ENCODE measurements at places on chromosomes 4 and X.

DNA sequence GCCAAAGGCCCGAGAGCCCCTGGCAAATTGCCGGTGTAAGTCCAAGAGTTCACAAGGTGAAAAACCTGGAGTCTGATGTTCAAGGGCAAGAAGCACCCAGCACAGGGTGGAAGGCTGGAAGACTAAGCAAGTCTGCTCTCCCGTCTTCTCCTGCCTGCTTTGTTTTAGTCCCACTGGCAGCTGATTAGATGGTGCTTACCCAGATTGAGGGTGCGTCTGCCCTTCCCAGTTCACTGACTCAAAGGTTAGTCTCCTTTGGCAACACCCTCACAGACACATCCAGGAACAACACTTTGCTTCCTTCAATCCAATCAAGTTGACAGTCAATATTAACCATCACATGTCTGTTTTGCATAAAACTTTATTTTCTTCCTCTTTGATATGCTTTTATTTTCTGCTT lies 157.4 kb downstream of the HS3ST1 start:
- no peak for DNase-seq

- no peak for DNase-seq
Measured at GRCh38 chr4:2545321-2546013, 9.0 kb downstream of the FAM193A start.

DNA sequence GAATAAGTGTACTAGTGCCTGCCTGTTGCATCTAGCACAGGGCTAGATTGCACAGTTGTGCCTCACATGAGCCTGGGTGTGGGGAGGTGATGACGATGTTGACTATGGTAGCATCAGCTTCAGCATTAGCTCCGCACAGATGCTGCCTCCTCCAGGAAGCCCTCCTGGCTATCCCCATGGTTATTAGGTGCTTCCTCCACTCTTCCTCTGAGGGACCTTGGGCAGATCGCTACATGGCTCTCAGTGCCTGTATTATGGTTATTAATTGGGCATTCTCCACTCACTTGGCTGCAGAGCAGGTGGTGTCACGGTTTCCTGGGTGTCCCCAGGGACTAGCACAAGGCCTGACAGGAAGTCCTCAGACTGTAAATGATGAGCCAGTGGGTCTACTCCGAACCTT lies 325.6 kb downstream of the ARHGAP10 start:
- no peak for DNase-seq

DNA sequence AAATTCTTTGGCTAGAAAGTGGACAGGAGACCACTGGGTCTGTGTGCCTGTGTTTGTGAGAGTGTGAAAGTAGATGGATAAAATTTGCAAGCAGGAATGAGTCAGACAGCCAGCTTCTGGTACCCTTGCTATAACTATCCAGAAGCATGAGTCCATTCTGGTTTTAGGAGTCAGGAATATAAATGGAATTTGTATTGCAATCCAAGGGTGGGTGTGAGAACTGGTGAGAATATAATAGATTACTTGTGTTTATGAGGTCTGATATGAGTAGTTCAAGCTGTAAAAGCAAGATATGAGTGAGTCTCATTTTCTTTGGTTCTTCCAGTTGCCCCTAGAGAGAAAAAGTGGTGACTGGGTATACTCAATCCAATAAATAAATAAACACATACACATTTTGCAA lies 212.7 kb upstream of the TAPT1 start:
- DNase-seq = no peak

DNA sequence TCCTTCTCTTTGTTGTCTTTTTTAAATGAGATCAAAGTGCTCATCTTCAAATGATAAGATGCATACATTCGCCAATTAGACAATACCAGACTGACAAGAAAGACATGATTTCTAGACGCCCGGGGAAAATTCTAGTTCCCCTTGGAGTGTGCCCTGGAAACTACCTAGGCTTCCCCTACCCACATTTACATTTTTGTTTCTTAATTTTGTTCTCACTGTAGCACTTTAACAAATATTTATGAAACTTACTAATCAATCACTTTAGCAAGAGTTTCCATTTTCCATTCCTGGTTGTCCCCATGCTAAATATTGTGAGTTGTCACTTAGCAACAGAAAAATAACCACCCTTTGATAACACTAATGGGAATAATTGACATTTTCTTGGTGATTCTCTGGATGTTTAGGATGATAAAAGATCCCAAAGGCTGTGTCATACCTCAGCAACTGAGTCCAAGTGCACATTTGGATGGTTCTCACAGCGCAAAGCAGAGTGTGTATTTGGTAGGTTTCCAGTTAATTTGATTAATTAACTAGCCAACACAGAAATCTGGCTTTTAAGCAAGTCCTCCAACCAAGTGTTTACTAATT lies 69.6 kb downstream of the FGFBP1 start:
- DNase-seq = no peak

DNA sequence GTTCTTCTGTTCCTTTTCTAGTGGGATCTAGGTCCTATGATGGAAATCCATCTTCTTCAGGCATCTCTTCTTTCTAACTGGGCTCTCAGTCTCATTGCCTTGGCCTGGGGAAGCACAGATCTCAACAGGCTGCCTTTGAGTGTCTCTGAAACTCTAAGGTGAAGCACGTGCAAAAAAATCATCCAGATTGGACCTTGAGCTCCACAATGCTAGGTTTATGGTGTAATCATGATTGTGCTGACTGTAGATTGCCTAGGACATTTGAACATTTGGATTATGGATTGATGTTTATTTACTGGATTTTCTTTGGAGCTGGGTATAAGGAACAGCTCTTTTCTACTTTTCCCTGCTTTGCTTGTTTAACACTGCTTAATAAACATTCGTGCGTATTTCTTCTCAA lies 191.5 kb upstream of the NR3C2 start:
- no peak for DNase-seq

DNA sequence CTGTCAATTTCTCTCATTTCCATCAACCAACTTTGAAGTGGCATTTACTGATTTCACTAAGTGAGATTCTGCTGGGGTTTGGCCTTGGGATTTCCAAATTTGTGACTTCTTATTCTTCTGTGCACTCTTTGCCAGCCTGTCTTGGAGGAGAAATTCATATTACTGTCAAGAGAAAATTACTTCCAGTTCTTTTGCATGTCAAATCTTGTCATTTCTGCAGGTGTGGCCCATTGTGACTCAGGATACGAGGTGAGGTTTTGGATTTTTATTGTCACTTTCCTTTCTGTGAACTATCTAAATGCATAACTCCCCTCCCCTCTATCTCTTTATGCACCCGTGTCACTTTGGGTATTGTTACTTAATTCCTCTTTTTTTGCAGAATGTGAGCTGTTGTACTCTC lies 102.6 kb upstream of the GUCY1A1 start:
- no peak for DNase-seq

- DNase-seq = no peak
Measured at GRCh38 chr4:148341980-148342800, 100.0 kb downstream of the NR3C2 start.

DNA sequence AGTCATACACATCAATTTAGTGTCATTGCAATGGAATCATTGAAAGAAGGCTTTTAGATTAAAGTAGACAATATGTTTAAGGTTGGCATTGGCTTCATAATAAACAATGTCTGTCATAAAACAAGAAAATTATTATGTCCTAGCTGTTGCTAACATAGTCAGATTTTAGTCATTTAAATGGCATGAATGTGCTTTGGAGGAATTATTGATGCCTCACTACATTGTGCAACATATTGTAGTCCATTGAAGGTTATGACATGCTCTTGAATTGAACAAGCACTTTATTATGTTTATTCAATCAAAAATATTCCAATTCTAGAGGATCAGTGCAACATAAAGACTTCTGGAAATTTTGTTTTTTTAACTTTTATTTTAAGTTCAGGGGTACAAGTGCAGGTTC lies 489.8 kb upstream of the AMOT start:
- DNase-seq = no peak

DNA sequence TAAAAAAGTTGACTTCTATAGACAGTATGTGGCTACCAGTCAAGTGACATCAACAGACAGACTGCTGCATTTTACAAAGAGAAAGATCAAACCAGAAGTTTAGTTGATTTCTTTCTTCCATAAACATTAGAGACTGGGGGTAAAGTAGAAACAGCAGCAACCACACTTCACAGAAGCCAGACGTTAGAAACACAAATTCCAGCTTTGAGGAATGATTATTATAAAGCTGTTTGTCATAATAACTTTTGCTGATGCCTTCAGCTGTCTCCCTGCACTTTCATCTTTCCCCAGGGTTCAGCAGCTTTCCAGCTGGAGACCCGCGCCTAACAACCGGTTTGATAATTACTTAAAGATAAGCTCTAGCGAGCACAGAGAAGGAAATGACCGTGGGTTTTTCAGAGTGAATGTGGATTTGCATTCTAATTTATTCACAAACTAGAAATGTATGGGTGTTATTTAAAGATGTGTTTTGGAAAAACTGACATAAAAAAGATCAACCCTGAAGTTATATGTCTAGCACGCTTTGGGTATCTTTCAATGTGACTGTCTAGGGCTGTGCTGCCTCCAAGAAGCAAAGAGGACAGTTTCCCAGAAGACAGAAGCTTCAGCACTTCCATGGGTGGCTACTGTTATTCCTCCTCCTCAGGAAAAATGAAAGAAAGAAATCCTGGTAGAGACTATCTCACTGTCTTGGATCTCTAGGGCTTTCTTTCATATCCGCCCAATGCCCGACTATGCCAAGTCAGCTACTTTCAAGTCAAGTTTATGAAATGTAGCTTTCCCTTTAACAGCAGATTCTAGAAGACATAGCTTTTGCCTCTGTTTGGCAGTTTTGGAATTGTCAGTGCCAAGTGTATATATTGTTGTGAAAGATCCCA lies 15.0 kb upstream of the ENAM start:
- DNase-seq = no peak

GRCh38 chrX:13167481-13168231 lies 123.2 kb upstream of the FAM9C start:
- no peak for DNase-seq

DNA sequence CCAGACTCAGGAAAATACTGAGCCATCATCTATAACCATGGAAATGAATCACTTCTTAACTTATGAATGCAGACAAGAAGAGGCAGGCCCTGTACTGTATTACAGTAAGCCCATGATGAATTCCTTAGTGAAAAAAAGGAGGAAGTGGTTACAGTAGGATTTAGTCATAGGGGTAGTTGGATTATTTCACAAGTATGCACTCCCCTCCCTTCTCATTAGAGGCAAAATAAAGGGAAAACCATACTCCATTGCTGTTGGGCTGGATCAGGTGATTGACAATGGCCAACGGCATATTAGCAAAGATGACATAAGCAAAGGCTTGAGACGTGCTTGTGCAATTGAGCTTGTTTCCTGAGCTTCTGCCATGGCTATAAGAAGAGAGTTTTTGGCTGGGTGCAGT lies 181.1 kb upstream of the PRPS2 start:
- no peak for DNase-seq

DNA sequence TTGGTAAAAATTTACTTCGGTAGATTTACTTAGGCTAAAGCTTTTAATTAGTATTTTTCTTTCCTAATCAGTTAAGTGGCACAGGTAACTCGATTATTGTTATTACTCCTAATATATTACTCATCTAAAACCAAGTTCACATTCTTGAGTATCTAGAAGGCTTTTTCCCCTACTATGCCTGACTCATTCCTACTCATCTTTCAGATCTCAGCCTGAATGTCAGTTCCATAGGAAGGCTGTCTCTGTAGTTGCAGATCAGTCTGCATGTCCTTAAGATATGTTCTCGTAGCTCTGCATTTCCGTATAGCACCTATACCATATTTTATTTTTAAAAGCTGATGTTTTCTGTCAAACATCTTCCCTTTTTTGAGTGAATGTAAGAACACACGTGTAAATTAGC lies 5.9 kb upstream of the FAM184B start:
- DNase-seq = no peak

All from activated CD4-positive, alpha-beta T cell treated with anti-CD3 and anti-CD28 coated beads, Interleukin-2, amount 50 U/mL, for 24 hours (primary cell).